Epithelial cell of proximal tubule (primary cell): ENCODE measurements at places on chromosomes 16 and 17.

- no peak for DNase-seq
Measured at GRCh38 chr17:57783338-57783742, 38.2 kb upstream of the CCDC182 start.

- no peak for DNase-seq
Measured at GRCh38 chr17:72706396-72706981, 386.0 kb downstream of the SLC39A11 start.

- DNase-seq: no peak
Measured at GRCh38 chr17:75695830-75696271, 25.4 kb upstream of the ITGB4 start.

DNA sequence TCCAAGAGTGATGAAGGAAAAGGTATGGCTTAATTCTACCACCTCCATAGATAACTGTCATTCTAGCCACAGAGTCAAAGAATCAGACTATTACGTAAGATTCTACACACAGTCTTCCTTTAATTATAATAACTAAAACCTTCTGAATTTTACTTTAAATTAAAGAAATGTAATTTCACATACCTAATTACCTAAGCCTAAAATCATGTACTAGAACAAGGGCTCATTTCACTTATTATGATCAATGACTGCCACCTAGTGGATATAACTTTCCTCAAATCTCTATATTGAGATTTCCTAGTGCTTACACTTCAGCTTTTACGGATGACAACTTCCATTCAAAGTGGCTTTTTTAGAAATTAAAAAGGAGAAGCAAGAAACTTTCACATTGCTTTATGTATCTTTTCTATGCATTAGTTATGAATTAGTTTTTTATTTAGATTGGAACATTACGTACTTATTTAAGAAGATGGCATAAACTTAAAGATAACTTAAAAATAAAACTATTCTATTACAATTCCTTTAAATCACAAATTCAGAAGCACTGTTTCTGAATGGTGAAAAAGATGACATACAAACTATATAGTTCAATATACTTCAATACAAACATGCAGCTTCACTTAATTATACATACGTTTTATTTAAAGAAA is 18.2 kb upstream of the ABCA10 start:
- DNase-seq: no peak

DNA sequence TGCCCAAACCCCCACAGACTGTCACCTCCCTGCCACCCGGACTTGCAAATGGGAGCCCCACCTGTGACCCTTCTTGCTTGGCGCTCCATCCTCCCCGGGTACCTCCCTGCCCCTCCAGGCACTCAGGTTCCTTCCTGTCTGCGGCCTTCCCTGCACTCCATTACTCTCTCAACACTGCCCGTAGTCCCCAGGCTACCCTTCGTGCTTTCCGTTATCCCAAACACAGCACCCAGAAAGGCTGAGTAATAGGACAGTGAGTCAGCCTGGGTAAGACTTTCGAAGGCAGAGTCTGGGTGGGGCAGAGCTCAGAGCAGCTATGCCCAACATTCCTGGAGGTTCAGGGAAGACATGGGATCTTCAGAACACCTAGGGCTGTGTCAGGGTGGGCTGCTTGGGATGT is 16.6 kb upstream of the C16orf74 start:
- DNase-seq: peak; percentile 19

DNA sequence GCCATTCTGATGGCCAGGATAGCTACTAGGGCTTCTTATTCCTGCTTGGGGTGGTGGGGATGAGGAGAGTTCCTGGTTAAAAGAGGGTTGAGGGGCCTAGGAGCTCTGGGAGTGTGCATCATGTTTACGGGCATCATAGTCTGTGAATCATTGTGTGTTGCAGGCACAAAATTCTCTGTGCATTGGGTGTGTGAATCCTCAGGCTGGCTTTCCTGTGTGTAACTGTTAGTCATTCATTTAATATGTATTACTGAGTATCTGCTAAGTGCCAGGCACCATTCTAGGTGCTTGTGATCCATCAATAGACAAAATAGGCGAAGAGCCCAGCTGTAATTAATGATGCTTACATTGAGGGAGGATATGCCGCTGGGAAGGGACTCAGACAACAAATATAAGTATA is 5.8 kb downstream of the PPY start:
- no peak for DNase-seq

DNA sequence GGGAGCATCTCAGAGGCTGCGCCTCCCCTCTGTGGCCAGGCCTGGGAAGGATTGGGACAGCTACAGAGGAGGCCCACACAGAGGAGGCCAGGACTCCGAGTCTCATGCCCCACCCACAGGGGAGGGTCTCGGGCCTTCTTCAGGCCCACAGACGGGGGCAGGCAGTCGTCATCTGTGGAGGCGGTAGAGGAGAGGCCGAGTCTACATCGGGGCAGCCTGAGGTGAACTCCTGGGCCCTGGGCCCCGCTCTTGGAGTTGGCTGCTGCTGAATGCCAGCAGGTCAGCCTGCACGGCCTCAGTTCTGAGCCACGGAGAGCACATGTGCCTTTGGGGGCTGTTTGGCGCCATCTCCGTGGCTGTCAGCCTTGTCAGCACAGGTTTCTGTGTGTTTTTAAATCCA is 8.1 kb upstream of the NUDT16L1 start:
- DNase-seq: no peak

DNA sequence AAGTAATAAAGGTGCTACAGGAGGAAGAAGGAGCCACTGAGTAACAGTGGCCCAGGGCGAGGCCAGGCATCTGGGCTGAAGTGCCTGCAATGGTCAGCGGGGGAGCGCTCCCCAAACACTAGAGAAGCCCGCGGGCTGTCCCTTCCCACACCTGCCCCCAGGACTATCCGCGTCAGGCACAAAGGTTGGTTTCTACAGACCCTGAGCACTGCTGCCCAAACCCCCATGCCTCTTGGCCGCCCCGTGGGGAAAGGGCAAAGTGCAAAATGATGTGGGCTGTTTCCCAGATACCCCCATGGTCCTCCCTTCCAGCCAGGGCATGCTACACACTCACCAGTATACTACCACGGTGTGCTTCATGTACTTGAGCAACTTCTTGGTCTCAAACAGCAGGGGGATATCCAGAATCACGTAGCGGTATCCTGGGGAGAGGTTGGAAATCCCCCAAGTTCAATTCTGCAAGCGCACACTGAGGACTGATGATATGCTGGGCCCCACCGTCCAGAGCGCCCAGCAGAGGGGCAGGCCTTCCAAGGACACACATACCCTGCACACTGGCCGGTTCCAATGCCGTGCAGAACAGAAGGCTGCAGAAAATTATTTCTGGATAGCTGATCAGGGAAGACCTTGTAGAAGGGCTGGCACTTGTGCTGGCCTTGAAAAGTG is 21.5 kb downstream of the DCAKD start:
- DNase-seq: no peak

GRCh38 chr17:30559656-30560055 is 82.4 kb downstream of the GOSR1 start:
- DNase-seq: no peak
